ENCODE measurements at places on chromosomes 6 and 20. TPM values are rescaled to one million over a fixed set of nuclear protein-coding genes. Genes with fewer than 3 reads are reported as not detected.

Gene RHAG
- not detected for total RNA-seq

Gene PCK1
- 0.94 TPM for total RNA-seq

Gene TREML1
- total RNA-seq = not detected

Gene PSORS1C2
- not detected for total RNA-seq

Gene C4B
- total RNA-seq = 1.4 TPM
